ENCODE measurements at places on chromosomes 7 and 10.

DNA sequence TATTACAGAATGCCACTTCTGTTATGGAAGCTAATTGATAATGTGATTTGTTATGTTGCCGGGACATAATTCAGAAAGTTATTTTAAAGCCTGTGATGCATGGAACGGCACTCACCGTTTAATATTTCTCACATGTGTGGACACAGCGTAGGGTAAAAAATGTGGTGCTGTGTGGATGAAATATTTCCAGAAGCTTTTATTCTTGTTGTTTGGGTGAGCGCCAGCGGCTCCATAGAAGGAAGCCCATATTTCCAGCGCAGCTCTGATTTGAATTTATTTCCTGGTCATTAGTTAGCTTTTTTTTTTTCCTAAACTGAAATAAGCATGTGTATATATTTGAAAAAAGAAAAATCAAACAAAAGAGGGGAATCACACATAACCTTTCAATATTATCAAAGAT, 20.2 kb upstream of the NKX6-2 start:
- DNase-seq, result no peak

DNA sequence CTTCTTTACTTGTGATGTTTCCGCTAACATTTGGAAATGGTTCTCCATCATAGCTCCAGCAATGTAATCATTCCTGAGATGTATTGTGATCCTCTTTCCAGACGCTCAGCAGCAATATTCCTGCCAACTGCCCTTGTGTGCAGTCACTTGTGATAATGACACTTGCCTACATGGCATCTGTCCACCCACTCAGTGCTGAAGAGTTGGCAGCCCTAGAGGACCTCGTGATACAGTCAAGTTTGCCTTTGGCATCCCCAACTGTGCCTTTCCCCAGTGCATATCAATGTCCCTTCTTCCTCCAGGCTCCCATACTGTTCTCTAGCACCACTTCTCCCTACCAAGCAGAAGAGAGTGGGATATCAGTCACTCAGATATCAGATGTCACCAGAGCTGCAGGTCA, 64.9 kb downstream of the MYOF start:
- DNase-seq, result no peak

DNA sequence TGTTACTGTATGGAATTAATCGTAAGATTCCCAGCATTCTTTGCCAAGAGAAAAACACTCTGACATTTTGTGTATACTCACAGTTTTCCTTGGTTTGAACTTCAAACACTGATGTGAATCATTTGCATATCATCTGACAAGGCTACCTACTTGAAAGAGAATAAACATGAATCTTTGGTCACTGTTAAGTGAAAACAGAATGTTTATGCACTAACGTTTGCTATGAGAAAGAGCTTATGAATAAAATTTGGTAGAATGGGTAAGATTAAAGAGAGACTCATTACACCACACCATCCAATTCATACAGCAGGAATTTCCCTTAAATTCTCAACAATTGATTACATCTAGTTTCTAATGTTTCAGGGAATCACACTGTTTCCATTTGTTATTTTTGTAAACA, 46.6 kb downstream of the MACC1 start:
- no peak for DNase-seq

- DNase-seq, result no peak
Measured at GRCh38 chr7:94177441-94177840, 173.3 kb upstream of the BET1 start.

DNA sequence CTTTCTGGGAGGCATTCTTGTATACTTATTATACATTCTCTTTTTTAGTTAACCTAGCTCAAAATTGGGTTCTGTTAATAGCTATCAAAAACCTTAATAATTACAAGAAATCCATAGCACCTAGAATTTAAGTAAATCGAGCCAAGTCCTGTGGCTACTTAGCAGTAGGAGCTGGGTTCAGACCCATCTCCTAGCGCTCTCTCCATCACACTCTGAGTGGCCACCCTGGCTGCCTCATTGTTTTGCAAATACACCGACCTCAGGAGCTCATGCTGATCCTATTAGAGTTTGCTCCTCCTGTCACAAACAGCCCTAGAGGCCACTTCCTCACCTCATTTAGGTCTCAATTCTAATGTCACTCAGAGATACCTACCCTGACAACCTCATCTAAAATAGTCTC, 46.2 kb upstream of the OSBPL3 start:
- DNase-seq, result no peak

- DNase-seq, result no peak
Measured at GRCh38 chr7:18962031-18962430, 155.4 kb downstream of the TWIST1 start.

- no peak for DNase-seq
Measured at GRCh38 chr10:5484205-5484604, 15.2 kb downstream of the CALML5 start.

GRCh38 chr10:74418285-74418872, 267.4 kb downstream of the ADK start:
- DNase-seq, result no peak

DNA sequence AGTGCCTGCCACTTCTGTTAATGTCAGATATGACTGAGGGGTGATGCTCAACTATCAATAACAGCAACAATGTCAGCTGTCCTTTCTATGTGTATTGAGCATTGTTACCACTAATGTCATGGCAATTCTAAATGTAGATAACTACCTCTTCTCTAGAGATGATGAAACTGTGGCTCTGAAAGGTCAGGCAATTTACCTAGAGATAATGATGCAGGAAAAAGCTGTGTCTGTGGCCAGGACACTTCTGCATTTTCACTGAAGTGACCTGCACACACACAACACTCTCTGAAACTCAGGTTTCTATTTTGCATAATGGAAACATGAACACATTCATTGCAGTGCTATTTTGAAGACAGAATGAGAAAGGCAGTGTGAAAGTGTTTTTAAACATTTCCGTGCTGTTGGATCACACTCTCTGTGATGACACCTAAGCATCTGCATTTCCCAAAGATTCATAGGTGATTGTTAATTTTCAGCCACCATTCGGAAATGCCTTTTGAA, 148.2 kb downstream of the KCND2 start:
- DNase-seq, result no peak

GRCh38 chr7:99331002-99331401, 5.3 kb downstream of the ARPC1A start:
- no peak for DNase-seq

- DNase-seq, result no peak
Measured at GRCh38 chr10:110672580-110672919, 28.4 kb downstream of the RBM20 start.

DNA sequence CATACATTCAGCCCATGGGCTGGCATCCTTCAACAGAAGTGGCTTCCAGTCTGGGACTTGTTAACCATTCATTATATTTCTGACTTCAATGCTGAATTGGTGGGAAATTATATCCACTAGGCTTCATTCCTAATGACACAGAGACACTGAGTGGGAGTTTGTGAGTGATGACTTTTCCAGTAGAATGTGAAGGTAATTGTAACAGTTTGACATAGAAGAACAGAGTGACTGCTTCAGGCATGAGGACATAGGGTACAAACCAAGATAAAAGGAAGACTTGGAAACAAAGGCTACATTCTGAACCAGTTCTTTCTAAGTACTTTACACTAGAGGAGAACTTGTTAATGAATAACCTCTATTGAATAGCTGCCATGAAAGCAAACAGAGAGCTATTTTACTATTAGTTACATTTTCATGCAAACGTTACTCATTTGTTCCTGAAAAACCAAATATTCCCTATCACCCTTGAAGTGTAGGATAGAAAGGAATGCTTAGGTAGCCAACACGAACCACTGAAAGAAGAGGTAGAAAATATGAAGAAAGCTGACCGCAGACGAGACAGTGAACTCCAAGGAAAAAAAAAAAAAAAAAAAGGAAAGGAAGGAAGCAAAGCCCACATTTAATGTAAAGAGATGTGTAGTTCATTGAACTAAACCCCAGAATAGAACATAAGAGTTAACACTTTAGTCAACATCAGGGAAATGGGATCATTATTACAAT, 237.0 kb upstream of the SEMA3C start:
- DNase-seq, result no peak

DNA sequence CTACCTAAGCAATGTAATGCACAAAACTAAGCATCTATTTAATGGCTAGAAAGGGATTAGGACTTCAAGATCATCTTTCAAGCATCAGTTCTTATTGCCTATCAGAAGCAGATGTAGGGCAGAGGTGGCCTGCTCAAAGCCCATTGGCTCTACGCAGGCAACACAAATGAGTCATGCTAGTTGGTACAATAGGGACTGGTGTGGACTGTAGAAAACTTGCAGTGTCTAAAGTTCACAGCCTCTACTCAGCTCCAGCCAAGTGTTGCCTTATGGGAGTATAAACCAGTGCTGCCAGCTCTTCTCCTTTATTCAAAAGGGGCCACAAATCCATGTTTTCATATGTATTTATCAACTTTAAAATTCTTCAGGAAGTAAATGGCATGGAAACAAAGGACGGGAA, 31.7 kb downstream of the ASAH2 start:
- DNase-seq, result no peak

- no peak for DNase-seq
Measured at GRCh38 chr7:40474790-40475680, 340.2 kb downstream of the SUGCT start.

- no peak for DNase-seq
Measured at GRCh38 chr10:45649296-45649695, 23.3 kb downstream of the ZFAND4 start.

DNA sequence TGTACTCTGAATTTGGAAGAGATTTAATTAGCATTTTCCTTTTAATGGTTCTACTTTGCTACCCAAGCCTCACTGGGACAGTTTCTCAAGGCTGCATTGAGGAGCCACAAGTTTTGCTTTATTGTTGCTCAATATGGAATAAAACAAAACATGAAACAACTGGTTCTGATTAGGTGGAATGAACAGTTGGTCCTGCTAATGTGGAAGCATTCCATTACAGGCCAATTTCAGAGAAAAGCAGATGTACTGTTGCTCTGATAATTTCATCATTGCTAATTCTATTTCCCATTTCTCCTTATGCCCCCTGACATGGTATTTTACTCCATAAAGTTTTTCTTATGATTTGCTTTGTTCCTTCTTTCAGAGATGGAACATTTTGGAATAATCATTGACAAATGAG, 66.0 kb upstream of the PAPSS2 start:
- DNase-seq, result no peak

DNA sequence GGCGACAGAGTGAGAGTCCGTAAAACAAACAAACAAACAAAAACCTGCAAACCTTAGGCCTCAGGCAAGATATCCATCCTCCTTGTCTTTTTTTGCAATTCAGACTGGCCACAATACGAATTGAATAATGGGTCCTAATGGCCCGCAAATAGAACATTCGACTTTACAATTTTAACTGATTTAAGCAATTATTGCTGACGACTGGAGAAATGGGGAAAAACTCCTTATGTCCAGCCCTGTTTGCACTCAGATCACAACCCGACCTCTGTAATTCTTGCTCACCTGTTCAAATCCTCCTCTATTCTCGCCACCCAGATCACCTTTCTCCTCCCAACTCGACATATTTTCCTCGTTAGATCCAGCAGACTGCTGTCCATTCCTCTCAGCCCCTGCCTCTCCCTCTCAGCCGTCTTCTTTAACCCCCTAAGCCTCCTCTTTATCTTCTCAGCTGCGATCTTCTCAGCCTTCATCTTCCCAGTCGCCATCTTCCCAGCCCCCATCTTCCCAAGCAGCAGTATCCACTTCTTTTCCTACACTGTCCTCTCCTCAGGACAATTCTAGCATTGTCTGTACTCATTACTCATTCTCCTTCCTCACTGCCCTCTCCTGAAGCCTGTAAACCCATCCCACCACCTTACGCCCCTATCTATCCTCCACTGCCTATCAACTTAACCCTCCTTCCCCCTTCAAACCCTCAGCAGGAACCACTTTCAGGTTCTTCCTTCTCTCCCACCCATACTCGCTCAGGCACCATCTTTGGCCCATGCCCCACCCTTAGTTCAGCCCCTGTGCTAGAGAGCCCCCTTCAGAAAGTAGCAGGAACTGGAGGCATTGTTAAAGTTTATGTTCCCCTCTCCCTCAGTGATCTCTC, 61.8 kb downstream of the LRRC17 start:
- DNase-seq, result no peak

DNA sequence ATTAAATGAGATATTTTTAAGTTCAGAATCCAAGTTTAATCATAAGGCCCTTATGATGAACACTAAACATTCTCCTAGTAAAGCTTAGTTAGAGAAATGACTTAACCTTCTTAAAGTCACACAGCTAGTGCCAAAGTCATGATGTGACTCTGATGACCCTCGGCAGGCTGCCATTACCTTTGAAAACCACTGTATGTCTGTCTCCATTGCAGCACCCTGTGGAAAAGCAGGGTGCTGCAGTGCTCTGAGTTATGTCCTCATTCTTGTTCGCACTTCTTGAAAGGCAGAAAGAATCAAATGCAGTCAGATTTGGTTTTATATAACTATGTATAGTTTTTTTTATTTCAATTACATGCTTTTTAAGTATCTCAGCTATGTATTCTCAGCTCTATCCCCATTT, 105.0 kb downstream of the PHTF2 start:
- no peak for DNase-seq

DNA sequence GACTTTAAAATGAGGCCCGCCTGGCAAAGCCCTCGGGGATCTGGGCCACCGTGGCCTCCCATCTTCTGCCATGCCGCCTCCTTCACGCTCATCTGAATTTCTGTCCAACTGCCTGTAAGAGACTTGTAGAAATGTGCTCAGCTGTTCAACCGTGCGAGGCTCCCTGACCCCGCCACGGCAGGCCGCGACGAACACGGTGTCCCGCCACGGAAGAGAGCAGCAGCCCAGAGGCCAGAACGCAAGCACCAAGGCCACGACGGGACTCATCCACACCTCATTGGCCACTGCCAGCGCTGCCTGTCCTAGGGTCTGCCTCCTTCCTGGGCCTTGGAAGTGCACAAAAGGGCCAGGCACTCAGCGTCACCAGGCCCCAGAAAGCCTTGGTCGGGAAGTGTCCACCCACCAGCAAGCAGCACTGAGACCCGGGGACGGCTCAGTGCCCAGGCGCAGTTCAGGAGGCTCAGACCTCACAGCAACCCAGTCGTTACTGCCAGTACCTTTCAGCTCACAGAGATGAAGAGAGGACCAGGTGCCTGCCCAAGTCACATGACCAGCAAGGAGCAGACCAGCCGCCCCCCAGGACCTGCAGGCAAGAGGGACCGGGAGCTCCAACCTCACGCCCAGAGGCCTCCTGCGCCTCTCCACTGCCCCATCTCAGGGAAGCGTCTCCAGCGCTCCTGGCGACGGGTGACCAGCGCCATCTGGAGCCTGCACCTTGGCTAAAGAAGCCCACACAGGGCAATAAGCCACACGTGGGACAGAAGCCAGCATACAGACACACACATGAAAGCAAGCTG, 85.9 kb downstream of the MAD1L1 start:
- DNase-seq, result no peak

GRCh38 chr7:81611040-81611439, 158.8 kb downstream of the HGF start:
- no peak for DNase-seq

DNA sequence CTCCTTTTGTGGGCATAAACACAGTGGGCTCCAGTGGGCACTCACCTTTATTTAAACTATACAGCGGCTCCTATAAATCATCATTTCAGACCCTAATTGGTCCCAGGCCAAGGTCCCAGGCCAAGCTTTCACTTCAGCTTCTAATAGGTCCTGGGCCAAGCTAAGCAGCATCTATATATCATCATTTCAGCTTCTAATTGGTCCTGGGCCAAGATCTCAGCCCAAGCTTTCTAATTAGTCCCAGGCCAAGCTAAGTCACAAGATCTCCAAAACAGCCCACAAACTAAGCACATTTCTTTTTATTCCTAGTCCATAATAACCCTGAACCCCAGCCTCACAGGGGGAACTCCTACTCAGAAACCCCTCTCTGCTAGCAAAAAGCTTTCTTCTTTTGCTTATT, 47.1 kb downstream of the ZNF680 start:
- DNase-seq, result no peak

GRCh38 chr7:157904866-157905570, 568.2 kb downstream of the DNAJB6 start:
- no peak for DNase-seq
